ENCODE measurements at places on chromosomes 12 and 14.

DNA sequence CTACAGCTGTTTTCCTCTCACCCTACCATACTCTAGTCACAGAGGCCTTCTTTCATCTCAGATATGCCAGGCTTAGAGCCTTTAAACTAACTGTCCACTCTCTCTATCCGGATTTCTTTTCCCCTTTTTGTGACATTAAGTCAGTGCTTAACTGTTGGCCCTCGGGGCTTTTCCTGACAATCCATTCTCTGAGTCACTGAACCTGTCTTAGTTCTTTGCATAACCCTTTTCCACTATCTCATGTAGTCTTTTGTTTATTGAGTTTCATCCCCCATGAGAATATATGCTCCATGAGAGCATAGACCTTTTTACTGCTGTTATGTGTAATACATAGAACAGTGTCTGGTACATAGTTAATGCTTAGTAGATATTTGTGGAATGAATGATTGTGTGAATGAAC, 68.7 kb downstream of the PLEKHA5 start:
- DNase-seq, result no peak

DNA sequence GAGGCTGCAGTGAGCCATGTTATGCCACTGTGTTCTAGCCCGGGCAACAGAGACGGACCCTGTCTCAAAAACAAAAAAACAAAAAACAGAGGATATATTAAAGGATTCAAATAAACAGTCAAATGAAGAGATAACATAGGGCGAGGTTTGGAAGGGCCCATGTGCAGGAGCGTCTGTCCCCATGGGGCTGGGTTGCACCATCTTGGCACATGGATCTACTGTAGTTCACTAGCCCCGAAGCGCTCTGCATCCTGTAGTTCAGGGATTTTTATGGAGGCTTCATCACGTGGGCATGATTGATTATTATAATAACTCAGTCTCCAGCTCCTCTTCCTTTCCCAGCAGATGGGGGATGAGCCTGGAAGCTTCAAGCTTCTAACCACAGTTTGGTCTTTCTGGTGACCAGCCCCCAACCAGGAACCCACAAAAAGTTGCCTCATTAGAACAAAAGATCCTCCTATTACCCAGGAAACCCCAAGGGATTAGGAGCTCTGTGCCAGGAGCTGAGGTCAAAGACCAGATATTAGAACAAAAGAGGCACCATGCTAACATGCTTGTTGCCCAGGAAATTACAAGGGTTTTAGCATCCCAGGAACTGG, 59.9 kb downstream of the HCAR2 start:
- no peak for DNase-seq

DNA sequence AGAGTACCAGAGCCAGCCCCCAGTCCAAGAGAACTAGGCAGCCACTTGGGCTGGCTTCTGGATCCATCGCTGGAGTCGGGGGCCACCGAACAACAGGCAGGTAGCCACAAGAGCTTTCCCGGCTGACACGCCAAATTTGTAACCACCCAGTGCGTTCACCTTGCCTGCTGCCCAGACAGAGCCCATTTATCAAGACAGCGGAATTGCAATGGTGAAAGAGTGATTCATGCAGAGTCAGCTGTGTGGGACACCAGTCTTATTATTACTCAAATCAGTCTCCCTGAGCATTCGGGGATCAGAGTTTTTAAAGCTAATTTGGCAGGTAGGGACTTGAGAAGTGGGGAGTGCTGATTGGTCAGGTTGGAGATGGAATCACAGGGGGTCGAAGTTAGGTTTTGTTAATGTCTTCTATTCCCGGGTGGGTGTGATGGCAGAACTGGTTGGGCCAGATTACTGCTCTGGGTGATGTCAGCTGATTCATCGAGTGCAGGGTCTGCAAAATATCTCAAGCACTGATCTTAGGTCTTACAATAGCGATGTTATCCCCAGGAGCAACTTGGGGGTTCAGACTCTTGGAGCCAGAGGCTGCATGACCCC, 64.3 kb downstream of the PDE6H start:
- DNase-seq, result no peak

- DNase-seq, result no peak
Observed at GRCh38 chr12:2836574-2836973, 1.7 kb upstream of the NRIP2 start.

DNA sequence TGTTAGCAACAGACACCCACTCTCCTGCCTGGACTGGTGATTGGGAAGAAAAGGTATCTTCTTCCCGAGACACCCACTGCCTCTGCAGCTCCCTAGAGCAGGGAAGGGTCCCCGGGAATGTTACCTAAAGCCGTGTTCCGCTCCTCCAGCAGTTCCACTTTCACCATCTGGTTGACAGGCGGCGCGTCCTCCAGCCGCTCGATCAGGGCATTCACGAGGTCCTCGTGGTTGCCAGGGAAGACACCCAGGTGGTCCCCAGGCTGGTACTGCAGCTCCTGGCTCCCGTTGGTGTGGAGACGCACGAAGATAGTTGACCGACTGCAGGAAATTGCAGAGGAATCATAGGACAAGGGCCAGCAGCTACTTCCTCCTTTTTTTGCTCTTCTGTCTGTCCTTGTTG, 44.2 kb upstream of the FBXO21 start:
- DNase-seq, result no peak

GRCh38 chr14:90140956-90141316, 79.1 kb downstream of the KCNK13 start:
- no peak for DNase-seq

Measured in SHP77 treated with DMSO at 0.1 percent for 48 hours (cell line).